ENCODE measurements at places on chromosomes 12 and 14. TPM values are rescaled to one million over a fixed set of nuclear protein-coding genes. Genes with fewer than 3 reads are reported as not detected.

DNA sequence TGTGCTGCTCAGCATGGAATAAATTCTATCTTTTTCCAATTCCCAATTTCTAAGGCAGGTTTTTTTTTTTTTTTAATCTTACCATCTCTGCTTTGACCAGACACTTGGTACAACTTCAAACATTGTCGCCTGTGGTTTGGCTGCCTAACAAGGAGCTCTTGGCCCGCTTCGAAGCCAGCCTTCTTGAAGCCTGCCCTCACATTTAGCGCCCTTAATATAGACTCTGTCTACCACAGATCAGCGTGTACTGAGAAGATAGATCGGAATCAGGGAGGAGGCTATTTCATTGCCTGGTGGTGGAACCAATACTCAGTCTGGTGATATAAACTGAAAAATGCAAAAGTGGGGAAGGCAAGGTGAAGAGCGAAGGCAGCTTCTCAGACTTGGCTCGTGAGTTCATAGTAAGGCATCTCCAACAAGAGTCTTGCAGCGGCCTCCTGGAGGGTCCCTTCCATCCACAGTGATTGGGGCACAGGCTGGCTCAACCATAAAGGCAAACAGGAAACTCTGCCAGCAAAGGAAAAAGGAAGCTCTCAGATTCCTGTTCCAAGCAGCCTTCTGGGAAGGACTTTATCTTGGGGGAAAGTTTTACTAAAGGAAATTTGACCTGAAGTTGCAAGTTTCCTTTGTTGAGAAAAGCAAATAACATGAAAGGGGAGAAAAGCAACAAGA, 103.2 kb upstream of the BCL2L14 start:
- no peak for DNase-seq

LRP10 gene
- 41.4 TPM for polyA plus RNA-seq

DNA sequence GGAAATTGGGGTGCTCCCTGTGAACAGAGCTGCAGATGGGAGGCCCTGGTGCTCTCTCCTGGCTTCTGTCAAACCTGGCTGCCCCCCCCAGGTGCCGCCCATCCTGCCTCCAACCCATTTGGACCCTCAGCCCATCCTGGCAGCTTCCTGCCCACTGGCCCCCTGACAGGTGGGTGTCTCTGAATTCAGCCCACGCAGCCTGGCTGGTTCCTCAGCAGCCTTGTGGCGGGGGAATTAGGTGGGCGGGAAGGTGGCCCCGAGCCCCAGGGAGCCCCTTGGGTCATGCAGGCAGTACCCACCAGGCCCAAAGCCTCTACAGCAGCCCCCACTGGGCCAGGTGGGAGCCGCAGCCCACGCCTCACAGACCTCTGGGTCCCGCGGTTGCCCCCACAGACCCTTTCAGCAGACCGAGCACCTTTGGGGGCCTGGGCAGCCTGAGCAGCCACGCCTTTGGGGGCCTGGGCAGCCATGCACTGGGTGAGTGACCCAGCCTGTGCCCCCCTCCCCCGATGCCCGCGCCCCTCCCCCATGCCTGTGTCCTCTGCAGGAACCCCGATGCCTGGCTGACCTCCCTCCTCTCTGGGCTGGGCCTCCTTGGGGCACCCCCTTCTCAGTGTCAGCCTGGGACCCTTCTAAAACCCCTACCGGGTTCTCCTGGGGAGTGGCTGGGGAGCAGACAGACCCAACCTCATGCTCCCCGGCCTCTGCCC, 28.9 kb downstream of the LRCOL1 start:
- no peak for DNase-seq

GRCh38 chr14:87081004-87081403, 912.0 kb downstream of the GALC start:
- DNase-seq = no peak

DNA sequence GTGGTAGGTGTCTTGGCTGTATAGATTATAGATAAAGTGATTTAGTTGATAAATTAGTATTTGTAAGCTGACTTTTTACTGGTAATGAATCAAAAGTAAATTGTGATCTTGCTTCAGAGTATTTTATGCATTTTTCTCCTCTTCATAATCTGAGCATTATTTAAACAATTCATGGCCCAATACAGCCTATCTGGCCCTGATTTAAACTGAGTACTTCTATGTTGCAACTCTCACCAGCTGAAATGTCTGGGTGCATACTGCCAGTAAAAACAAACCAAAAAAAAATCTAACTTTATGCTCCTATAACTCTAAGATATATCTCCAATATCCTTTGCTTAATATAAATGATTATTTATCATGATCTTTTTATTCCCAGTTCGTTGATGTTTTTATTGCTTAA, 86.6 kb downstream of the MIA2 start:
- no peak for DNase-seq

DNA sequence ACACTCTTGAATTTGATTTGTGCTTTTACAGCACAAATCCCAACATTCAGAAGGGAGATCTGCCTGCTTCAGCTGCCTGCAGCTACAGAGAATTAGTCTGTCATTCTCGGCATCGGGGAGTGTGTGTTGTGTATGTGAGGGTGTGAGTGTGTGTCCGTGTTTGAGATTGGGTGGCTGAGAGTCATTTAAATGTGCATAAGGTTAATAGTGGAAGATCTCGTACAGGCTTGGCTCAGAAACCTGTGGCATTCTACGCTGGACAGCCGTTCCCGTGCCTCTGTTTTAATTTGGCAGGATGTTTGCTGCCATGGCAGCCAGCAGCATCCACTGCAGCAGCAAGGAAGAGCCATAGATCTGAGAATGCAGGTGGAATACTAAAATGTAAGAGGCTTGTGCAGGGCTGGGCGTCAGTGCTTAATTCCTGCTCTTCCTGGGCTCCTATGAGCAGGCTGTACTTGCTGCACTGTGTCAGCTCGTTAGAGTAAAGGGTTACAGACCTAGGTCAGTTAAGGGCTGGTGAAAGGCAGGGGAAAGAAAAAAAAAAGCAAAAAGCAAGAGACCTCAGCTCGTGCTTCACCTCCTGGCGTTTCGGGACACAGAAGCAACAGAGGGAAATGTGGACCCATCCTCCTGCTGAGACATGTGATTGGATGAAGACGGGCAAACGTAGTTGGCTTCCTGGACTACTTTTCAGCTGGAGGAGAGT, 205.4 kb downstream of the NAV3 start:
- DNase-seq = no peak

FAM90A1 gene
- polyA plus RNA-seq = 1.0 TPM

GRCh38 chr12:132077322-132078100, 66.6 kb downstream of the DDX51 start:
- no peak for DNase-seq

CMA1 gene
- polyA plus RNA-seq = not detected

PIWIL1 gene
- 0.09 TPM for polyA plus RNA-seq

- DNase-seq = no peak
These were observed 76.2 kb downstream of the PRKD1 start for GRCh38 chr14:29851397-29851796.

GRCh38 chr12:4807116-4807783, 87.0 kb downstream of the GALNT8 start:
- DNase-seq = no peak

Data from hindlimb muscle (tissue), 1 donor.